ENCODE measurements at places on chromosomes 2 and 18.
A peak's percentile ranks its signal among the peaks of the same experiment; 100 is the strongest.

- DNase-seq = no peak
Observed at GRCh38 chr18:26521617-26522016, 26.7 kb downstream of the KCTD1 start.

DNA sequence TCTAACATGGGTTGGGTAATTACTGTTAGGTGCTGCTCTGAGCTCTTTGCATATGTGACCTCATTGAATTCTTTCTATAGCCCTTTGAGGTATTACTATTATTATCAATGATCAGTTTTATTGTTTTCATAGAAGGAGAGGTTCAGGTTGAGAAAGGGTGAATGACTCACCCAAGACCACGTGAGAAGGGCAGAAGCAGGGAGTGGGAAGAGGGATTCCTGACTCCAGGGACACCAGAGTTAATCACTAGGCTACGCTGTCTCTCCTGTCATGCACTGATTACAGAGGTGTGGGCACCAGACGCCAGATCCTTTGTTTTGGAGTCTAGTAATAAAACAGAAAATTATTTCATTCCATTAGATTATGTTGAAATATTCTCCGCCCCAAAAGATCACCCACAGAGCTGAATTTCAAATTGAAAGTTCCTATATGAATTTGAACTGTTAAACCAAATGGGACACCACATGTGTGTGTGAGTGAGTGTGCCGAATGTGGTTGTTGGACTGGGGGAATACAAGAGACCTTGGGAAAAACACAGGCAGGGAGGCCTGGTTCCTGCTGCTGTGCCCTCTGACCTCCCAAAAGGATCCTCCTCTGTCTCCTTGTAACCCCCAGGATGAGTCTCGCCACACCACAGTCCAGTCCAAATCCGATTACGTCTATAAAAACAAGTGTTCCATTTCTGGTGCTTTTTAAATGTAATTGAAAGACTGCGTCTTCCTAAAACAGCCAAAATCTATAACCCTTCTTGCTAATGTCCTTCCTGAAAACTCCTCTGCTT lies 215.4 kb downstream of the ZNF521 start:
- DNase-seq = no peak

DNA sequence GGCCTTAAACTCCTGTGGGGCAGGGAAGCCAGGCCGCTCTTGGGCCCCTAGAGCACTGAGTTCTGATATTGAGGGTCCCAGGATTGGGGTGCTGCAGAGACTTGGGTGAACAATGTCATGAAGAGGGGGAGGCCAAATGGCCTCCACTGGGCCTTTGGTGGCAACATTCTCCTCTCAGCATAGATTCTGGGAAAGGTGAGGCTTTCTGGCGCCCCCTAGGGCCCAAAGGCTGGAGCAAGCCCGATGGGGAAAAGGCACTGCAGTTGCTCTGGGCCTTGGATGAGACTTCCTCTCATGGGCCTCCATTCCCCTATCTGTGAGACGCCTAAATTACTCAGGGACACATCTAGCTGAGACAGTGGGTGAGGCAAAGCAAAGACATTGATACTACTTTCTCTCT lies 84.8 kb downstream of the ACAA2 start:
- no peak for DNase-seq

DNA sequence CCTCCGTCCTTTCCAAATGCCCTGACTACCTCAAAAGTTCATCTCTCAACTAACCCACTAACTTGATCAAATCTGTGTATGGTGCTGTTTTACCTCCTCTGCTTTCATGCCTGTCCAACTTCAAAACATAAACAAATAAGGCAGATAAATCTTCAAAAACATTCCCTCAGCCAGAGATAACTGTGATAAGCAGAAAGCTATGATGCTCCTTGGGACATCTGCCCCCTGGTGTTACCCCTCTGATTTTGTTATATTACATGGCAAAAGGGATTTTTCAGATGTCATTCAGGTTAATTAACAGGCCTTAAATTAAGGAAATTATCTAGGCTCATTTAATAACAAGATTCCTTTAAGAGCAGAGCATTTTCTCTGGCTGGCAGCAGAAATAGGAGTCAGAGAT lies 810.8 kb upstream of the CHAC2 start:
- no peak for DNase-seq

DNA sequence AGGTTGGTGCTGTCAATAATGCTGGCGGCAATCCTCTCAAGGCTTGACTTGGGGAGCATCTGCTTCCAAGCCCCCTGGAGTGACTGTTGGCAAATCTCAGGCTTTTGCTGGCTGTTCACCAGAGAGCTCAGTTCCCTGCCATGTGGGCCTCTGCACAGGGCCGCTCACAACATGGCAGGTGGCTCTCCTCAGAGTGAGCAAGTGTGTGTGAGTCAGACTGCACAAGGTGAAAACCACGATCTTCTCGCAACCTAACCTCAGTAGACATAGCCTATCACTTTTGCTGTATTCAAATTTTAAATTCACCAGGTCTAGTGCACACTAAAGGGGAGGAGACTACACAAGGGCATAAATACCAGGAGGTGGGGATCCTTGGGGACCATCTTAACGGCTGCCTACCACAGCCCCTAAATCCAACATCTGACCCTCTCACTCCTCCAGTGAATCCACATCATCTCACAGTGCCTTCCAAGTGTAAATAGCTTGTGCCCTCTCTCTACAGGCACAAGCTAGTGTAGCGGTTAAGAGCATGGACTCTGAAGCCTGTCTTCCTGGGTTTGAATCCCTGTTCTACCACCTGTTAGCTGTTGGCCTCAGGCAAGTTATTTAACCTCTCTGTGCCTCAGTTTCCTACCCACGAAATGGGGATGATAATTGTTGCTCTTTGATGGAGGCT lies 187.7 kb upstream of the CXCR4 start:
- DNase-seq = peak; percentile 46

DNA sequence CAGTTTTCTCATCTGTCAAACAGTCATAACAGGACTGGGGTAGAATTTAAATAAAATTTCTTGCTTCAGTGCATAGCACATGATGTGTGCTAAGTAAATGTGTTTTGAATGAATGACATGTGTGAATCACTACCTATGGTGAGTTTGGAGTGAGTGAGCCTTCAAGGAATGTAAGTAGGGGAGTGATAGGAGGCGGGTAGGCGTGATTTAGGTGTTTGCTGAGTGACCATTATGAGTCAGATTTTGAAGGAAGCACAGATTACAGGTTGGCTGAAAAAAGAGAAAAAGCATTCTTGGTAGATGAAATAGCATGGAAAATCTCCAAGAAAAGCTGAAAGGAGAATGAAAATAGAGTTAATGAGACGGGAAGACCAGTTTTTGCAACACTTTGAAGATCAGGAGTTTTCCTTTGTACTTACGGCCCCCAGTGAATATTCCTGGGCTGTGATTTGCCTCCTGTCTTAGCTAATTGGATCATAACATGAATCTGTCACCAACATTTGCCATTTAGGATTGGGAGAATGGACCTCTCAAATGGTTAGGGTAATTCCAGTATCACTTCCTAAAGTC lies 136.9 kb upstream of the GATA6 start:
- no peak for DNase-seq
